Pons (tissue), 1 donor: ENCODE measurements at places on chromosomes 4 and X.

GRCh38 chr4:8098506-8098905 lies 60.1 kb downstream of the ABLIM2 start:
- DNase-seq = no peak

DNA sequence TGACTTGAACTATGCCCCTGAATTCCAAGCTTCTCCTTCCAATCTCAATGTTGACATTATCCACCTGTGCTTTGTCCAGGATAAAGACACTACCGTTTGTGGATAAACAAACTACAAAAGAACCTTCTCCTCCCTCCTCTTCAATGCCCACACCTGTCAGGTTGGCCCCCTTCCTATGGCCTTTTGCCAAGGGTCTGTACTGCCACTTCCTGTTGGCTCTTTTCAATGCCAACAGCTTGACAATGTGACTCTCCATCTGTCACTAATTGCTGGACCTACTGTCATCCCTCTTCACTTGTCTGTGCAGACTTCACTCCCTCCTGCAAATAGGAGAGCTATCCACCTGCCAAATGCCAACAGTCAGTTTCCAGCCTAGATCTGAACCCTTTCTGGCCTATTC lies 35.8 kb upstream of the MID1 start:
- no peak for DNase-seq

DNA sequence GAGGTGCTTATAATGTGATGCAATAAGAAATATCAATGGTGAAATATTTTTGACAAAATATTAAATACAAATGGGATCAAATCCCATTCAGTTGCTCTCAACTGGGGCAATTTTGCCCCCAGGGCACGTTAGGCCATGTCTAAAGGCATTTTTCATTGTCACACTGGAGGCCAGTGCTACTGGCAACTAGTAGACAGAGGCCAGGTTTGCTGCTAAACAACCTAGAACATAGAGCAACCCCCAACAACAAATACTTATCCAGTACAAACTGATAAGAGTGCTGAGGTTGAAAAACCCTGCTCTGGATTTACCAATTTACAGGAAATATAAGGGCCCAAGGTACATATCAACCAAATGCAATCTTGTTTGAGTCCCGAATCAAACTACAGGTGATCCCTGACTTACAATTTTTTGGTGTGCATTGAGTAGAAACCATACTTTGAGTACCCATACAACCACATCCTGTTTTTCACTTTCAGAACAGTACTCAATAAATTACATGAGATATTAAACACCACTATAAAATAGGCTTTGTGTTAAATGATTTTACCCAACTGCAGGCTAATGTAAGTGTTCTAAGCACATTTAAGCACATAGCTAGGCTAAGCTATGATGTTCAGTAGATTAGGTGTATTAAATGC lies 237.5 kb downstream of the HNRNPD start:
- no peak for DNase-seq

GRCh38 chr4:14091966-14092365 lies 464.4 kb upstream of the BOD1L1 start:
- no peak for DNase-seq

- DNase-seq = no peak
Measured at GRCh38 chr4:180532691-180533090, 1710.5 kb upstream of the TENM3 start.

GRCh38 chrX:45011131-45011530 lies 138.1 kb downstream of the KDM6A start:
- DNase-seq = no peak

- no peak for DNase-seq
Measured at GRCh38 chrX:150959557-150959956, 23.6 kb upstream of the HMGB3 start.

DNA sequence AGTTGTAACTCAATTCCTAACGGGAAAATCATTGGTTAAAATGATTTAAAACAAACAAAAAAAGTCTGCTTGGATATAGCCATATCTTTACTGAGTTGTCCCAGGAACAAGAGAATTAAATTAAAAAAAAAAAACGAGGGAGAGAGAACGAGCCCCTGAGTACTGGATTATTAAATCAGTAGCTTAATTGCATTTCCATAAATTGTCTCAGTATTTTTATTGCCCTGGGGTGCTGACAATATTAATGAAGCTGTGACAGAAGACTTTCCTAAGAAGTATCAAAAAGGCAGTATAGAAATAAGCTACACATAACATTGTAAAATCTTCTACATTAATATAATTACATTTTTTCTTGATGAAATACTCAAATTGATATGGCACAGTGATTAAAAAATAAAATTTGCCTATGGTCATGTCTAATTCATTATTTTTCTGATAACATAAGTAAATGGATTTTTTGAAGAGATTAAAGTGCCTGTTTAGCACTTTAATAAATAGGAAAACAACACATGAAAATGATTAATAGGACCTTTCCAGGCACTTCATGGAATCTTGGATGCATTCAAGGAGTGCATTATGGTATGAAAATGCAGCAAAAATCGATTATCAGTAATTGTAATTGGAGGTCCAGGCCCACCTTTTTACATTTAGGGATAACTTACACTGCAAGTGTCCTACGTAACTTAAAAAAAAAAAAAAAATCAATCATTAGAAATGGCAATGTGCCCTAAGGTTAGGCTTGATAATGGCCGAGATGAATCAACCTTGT lies 2233.4 kb downstream of the ARAP2 start:
- no peak for DNase-seq
